ENCODE measurements at places on chromosomes 2 and 18. TPM values are rescaled to one million over a fixed set of nuclear protein-coding genes. Genes with fewer than 3 reads are reported as not detected.

The CHPF gene
- 42.7 TPM for total RNA-seq

The ZNF892 gene
- 2.7 TPM for total RNA-seq

The DCDC2C gene
- total RNA-seq: 0.37 TPM

The HNRNPLL gene
- total RNA-seq: 43.7 TPM

The BCL2 gene
- total RNA-seq: 8.6 TPM

The C2orf74 gene
- 16.9 TPM for total RNA-seq
